Activated CD4-positive, alpha-beta T cell treated with anti-CD3 and anti-CD28 coated beads, Interleukin-2, amount 50 U/mL, for 48 hours (primary cell): ENCODE measurements at places on chromosomes 7 and 10.

DNA sequence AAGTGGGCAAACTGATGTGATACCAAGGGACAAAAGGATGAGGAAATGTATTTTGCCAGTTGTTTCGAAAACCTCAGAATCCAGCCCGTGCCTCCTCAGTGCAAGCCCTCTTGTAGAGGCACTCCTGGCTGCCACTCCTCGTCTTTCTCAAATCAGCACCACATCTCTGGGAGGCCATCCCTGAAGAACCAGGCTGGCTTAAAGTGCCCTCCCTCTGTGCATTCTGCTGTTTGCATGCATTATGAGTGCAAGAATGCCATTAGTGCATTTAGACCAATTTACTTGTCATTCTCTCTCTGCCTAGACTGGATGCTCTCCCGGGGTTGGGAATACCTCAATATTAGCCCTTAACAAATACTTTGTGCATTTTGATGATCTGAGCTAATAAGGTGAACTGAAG, 19.9 kb upstream of the FAM180A start:
- DNase-seq = no peak

- no peak for DNase-seq
Observed at GRCh38 chr10:131923038-131923756, 22.4 kb downstream of the PPP2R2D start.

GRCh38 chr7:41275255-41275654, 427.6 kb downstream of the INHBA start:
- DNase-seq = no peak

GRCh38 chr7:41199136-41199535, 503.8 kb downstream of the INHBA start:
- DNase-seq = no peak

DNA sequence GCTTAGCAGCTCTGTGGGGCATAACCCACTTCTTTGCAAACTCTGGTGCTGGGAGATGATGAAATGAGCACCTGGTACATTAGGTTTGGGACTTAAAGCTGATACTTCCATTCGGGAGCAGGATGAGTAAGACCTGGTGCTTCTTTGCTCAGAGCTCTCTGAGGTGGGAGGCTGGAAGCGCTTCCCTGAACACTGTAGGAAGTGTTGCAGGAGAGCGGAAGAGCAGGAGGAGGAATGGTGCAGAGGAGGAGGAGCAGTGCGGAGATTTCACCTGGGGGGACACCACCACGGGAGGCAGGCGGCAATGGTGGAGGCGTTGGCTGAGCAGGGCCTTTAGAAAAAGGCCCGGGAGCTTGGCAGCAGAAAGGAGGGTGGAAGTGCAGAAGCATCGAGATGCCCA, 142.5 kb downstream of the MGMT start:
- DNase-seq = no peak

DNA sequence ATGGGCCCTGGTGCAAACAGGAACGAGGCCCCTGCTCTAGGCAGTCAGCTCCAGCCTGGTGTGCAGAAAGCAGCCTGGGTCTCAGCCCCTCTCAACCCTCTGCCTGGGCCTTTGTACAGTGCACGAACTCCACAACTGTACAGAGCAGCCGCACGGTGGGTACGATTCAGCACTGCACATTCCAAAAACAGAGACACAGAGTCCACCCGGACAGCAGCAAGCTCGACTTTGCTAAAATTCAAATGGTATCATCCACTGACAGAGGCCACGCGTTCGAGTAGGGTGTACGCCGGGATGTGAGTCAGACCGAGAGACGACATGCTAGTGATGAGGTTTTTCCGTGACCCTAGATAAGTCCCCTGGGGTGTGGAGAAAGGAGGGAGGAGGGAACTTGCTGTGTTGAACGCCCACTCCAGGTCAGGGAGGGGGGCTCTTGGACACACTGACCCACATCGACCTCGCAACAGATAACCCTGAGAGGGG, 65.6 kb upstream of the PDGFA start:
- peak; percentile 75 for DNase-seq

DNA sequence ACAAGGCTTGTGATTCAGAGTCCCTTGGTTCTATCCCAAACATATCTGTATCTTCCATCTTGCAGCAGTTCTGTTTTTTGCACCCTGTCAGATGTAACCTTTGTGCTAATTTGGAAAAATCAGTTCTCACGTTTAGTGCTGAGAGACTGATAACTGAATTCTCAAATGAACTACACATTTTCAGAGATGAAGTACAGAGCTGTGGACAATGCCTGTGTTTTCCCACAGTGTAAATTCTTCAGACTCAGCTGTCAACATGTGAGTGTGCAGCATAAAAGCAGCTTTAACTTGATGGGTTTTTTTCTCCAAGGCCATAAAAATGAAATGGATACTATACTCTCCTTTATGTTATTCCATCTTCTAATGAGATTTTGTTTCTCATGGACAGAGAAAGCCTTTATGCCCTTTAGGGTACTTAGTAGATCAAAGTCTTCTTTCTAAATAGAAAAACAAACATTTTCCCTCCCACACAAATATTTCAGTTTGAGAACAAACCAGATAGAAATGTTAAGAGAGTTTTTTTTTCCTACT, 150.9 kb downstream of the SEMA3A start:
- DNase-seq = no peak

DNA sequence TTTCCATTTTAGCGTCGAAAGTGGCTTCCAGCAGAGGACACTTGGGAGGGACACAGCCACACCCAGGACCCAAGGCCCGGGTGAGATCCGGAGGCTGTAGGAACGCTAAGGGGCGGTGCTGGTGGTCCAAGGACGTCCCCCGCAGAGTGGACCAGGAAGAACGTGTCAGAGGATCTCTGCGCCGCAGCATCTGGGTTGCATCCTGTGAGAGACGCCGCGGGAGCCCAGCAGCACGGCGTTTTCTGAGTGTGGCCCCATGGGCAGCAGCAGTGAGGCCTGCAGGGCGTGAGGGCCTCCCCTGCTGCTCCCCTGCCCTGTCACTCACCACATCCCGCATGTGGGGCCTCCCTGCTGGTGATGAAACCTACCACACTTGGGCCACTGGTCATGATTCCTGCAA, 40.5 kb upstream of the BNIP3 start:
- no peak for DNase-seq

DNA sequence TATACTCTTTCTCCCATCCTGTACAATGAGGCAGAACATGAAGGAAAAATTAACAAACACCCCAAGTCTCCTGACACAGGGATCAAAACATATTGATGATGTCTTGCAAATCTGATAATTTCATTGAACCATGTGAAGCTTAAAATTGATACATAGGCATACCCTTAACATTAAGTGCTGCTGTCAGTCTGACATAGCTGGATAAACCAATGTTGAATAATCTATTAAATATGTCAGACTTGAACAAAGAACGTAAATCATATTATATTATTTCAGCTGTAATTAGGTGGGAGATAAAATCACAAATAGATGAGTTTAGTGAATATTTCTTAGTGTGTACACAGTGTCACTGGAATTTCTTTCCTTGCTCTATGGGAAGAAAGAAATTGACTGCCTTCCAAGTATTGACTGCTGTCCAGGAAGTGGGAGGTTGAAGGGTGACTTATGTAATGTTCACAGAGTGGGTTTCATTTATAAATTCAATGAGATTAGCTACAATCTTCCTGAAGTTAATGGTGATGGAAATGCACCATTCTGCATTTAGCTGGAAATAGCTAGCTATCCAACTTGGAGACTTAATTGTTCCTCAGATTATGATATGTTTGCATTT, 170.8 kb downstream of the AUTS2 start:
- DNase-seq = no peak

DNA sequence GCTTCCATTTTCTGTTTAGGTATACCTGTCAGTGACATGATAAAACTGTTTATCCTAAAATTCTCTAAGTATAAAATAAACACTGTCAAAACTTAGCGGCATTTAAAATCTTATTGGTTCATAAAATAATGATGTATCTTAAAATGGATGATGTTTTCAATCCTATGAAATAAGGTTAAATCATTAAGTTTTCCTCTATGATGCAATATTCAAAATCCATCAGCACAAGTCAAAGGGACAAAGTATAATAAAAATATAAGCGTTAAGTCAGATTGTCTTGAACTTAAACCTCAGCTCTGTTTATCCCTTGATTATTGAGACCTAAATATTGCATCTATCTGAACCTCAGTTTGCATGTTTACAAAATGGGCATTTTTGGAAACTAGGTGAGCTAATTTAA, 46.6 kb upstream of the NCAPG2 start:
- no peak for DNase-seq

- no peak for DNase-seq
Observed at GRCh38 chr7:132221356-132221755, 354.9 kb downstream of the PLXNA4 start.

DNA sequence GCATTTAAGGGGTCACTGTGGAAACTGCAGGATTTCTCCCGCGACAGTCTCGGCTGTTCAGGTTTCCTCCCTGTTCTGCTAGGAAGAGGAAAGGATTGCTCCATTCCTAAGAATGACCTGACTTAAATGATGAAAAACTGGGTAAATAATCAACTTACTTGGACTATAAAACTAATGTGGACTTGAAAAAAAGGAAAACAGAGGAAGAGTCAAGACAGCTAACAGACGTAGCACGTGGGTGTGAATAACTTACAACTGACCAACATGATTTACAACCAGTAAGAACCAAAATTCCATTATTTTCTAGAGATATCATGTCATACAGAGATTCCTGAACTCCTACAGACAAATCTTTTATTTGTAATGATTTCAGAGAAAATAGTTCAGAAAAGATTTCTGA, 93.8 kb downstream of the ADAM12 start:
- DNase-seq = no peak

DNA sequence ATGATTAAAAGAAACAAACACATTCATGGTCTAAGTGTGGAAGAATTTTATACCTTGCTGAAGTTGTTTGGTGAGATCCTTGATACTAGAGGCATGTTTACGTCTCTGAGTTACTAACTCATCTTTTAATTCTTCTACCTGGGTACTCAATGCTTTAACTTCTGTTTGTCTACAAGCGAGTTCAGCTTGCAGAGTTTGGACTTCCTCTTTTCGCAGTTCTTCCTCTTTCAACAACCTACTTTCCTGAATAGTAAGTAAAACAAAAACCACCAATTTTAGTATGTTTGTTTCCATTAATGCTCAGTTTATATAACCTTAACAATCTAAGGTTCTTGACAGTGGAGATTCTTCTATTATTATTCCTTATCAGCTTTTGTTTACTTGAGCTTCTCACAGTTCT, 42.9 kb downstream of the CCDC186 start:
- DNase-seq = no peak

DNA sequence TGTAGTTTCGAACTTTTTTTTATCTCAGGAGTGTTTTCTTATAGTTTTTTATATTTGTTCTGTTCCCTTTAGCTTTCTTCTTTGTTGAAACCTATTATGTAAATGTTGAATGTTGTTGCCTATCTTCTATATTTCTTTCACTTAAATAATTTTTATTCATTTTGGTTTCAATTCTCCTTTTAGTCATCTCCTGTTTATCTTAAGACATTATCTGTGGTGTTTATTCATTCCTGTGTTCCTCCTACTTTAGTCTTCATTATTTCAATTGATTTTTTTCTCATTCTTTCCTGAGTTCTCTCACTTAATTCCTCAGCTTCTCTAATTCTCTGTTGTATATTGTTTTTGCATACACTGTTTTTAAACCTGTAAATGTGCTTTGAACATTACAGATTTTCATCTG, 64.1 kb downstream of the XPNPEP1 start:
- DNase-seq = no peak

DNA sequence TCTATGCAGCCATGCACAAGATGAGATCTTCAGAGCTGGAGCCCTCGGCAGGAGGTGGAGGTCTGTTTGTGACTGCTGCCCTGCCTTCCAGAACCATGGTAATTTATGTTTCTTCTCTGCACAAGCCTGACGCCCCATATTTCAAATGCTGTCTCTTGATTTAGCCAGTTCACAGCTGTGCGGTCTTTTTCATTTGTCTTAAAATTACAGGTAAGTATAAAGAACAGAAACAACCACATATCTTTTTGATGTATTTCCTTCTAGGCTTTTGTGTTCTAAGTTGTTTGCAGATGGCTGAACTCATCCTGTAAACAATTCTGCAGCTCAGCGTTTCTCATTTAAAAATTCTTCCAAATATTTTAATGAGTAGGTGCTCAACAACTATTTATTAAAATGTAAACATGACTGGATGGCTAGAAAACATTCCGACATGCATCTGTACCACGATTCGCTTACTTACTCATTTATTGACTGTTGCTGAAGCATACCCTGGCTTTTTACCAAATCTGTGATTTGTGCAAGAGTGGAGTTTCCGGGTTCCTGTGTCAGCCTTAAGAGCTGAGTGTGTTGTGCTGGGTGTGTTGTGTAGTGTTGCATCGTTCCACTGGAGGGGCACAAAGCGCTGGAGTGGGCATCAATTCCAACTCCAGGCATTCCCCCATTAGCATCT, 58.9 kb downstream of the PIP4K2A start:
- DNase-seq = no peak

DNA sequence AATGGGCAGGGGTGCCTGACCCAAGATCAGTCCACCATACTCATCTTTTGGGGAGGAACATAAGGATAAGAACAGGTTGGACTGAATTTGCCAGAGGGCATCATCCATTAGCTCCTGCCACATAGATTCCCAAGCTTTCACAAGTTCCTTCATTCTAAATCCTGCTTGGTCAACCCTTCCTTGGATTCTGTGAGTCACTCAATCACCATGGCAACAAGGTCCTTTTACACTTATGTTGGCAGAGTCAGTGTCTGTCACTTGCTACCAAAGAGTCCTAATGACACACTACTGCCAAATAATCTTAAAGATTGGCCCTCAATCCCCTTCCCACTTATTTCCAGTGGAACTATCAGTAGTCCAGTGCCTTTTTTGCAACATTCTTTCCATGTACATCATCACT, 5.0 kb upstream of the LGI1 start:
- DNase-seq = no peak

GRCh38 chr7:4102231-4102841, 579.8 kb upstream of the FOXK1 start:
- DNase-seq = no peak

GRCh38 chr10:82866424-82867020, 991.5 kb downstream of the NRG3 start:
- no peak for DNase-seq

- no peak for DNase-seq
Observed at GRCh38 chr7:90720984-90721760, 125.1 kb downstream of the CDK14 start.

DNA sequence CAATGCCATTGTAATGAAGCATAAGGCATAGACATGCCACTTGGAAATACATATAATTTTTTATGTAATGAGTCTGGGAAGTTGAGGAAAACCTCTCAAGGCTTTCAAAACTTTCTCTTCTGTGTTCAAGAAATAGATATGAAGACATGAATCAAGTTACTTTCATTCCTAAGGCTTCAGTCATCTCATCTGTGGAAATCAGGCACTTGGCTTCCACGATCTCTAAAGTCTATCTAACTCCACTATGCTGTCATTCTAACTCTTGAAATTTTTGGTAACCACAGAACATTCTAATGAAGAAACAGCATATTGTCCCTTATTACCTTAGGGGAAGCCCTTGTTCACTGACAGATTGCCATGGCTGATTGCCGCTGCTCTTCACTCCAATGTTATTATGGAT, 242.6 kb downstream of the CNTNAP2 start:
- no peak for DNase-seq

DNA sequence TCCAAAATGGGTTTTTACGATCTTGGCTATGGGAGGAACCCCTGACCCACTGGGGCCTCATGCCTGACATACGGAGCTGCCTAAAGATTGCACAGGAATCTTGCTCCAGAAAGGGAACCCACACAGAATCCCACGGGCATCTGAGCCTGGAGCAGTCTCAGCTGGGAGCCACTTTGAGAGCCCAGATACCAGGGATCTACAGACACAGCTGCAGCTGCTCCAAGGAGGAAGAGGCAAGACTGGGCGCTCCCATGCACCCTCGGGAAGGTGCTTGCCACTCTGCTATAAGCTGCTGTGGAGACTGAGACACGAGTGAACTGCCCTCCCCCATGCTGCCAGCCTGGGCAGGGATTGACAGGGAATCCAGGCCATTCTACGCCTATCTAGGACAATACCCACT, 202.5 kb downstream of the REEP3 start:
- DNase-seq = no peak
